Epithelial cell of esophagus (primary cell): ENCODE measurements at places on chromosomes 4 and X.

- peak; percentile 41 for DNase-seq
Observed at GRCh38 chr4:112633477-112634235, 3.1 kb downstream of the ZGRF1 start.

- no peak for DNase-seq
Observed at GRCh38 chr4:175139205-175139604, 221.0 kb downstream of the ADAM29 start.

DNA sequence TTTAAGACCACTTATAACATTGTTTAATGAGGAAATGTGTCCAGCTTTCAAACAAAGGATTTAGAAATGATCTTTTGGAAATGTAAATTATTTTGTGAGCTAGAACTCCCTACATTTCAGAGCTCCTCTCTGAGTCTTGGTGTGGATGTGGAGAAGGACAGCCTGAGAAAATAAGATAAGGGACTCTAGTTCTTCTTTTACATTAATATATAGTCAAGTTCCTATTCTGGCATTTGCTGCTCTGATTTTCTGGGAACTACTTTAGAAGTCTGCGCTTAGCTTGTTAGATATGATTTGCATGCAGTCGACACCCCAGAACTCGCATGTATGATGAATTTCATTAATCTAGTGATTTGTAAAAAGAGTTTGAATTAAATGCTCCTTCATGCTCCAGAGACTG, 45.5 kb downstream of the TSPAN7 start:
- DNase-seq, result no peak

- no peak for DNase-seq
Observed at GRCh38 chr4:70443329-70443728, 28.7 kb upstream of the MUC7 start.

GRCh38 chr4:97812768-97813167, 330.5 kb downstream of the STPG2 start:
- DNase-seq, result no peak

DNA sequence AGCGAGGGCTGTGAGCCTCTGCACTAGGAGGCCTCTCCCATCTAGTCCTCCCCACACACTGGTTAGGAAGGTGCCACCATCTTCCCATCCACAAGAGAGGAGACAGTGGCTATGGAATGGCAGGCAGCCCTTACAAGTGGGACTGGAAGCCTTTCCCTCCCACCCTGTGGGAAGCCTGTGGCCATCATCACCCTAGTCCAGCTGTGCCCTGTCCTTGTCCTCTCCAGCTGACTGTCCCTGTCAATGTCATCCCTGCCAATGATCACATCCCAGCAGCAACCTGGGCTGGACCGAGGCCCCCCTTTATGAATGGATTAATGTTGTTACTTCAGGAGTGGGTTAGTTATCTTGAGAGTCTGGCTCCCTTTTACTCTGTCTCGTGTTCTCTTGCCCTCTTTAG, 52.8 kb downstream of the NYX start:
- DNase-seq, result no peak

GRCh38 chr4:87025614-87026041, 90.8 kb downstream of the AFF1 start:
- no peak for DNase-seq

- no peak for DNase-seq
Observed at GRCh38 chr4:7430368-7430964, 4.3 kb downstream of the PSAPL1 start.

GRCh38 chr4:37188100-37188499, 56.4 kb upstream of the NWD2 start:
- no peak for DNase-seq

GRCh38 chr4:119189638-119190037, 22.9 kb upstream of the USP53 start:
- no peak for DNase-seq

DNA sequence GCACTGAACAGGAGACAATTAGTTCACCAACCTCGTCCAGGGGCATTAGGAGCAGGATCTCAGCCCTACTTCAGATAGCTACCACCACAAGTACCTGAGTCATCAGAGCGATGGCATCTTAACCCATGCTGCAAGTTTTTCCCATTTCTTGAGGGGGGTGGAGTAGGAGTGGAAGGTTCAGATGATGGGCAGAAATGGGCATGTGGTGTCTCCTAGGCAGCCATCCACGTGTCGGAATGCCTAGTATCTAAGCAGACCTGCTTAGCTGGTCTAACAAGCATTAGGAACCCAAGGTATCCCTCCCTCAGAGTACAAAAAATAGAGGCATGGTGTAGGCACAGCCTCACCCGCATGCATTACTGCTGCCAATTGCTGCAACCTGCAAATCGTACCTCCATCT, 159.1 kb upstream of the DGKK start:
- peak; percentile 84 for DNase-seq

DNA sequence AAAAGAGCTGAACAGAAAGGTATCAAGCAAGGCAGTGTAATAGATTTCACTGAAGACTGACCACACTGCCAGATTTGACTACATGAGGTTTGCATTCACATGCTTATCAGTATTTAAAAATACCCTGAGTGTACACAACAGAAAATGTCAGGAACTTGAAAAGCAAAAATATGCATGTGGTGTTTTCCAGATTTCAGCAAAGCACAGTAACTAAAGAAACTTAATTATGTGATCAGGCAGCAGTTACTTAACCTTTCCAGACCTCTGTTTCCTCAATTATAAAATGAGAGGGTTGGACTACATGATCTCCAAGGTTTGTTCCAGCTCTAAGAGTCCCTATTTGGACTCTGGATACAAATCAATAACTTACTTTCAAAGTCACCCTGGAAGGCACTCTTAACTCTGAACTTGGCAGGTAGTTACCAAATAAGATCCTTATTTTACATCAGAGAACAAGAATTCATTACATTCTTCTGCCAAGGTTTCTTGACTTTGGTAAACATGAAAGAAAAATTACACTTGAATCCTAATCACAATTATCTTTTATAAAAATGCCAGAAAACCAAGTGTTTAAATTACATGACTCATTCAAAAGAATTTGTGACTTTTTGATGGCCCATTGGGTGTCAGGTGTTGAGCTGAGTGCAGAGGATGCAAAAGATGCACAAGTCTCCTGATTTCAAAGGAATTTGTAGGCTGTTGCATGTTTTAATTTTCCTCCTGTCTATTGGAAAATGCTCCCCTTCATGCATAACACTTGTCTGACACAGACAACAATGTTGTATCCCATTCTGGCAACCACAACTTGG, 241.6 kb downstream of the MGST2 start:
- DNase-seq, result no peak

- DNase-seq, result no peak
Observed at GRCh38 chrX:121195719-121196118, 148.3 kb downstream of the GLUD2 start.

DNA sequence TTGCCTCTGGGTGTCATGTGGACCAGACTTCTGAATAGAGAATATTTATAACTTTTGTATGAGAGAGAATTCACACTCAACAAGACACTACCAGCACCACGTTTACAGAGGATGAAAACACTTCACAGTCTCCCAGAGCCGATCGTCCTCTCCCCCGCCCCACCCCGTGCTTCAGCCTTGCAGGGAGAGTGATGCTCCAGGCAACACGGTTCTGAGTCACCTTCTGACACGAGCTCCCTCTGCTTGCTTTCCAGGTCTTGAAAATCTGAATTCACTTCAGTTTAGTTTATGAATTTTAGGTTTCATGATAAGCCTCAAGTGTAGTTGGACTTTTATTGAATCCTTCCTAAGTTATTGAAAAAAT, 59.8 kb downstream of the CPLX1 start:
- peak; percentile 88 for DNase-seq

DNA sequence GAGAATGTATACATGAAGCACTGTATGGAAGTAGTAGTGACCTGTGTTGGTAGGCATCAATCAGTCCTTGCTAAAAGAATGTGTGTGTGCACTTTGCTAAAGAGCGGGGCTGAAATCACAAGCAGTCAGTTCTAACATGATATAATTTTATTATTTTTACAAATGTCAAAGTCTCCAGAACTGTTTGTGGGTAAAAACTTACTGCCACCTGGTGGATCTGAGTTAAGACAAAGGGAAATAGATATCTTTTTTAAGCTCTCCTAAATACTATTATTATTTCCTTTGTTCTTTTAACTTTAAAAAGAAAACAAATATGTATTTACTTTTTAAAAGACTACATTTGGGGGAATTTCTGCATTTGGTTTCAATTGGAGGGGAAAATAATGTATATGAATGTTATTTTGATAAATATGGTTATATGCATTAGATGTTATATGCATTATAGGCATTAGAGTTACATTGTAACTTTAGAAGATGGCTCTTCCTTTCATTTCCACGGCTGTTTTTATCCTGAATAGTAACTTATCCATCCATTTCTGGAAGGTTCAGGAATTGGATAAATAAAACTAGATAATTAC, 7.8 kb upstream of the CLOCK start:
- peak; percentile 44 for DNase-seq

GRCh38 chr4:56626963-56627362, 54.1 kb downstream of the HOPX start:
- DNase-seq, result no peak

- peak; percentile 36 for DNase-seq
Observed at GRCh38 chr4:28010577-28011240, 1150.1 kb downstream of the STIM2 start.

- DNase-seq, result no peak
Observed at GRCh38 chr4:84718699-84719098, 135.8 kb downstream of the CDS1 start.

- DNase-seq, result peak; percentile 24
Observed at GRCh38 chrX:53494436-53494835, 60.3 kb upstream of the HSD17B10 start.

GRCh38 chrX:123961268-123962005, at the start of gene STAG2:
Gene STAG2 (plus strand): TSS chrX:123961706. CDS start chrX:124022628, 60,922 bp downstream.
- peak; percentile 79 for DNase-seq

DNA sequence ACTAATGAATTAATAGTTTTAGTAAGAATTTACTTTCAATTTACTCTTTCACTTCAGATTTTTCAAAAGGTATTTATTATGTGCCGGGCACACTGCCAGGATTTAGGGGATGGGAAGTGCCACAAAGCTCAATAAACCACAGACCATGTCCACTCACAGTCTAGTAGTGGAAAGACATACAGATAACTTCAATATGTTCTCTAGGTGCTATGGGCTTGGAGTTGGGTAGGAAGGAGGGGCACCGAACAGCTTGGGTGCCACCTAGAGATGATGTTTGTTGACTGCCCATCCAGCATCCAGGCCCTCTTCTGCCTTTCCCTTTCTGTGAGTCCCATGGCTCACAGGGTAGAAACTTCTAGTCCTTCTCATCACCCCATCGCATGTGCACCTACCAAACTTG, 17.8 kb downstream of the MFAP3L start:
- no peak for DNase-seq

GRCh38 chrX:110086916-110087484, 84.1 kb downstream of the TMEM164 start:
- peak; percentile 92 for DNase-seq

- DNase-seq, result no peak
Observed at GRCh38 chrX:19860571-19860970, 26.8 kb downstream of the SH3KBP1 start.

- peak; percentile 58 for DNase-seq
Observed at GRCh38 chr4:70863099-70863790, 23.6 kb upstream of the GRSF1 start.

- DNase-seq, result no peak
Observed at GRCh38 chr4:87839592-87839946, 6.8 kb downstream of the MEPE start.

GRCh38 chr4:10200869-10201268, 84.3 kb upstream of the WDR1 start:
- DNase-seq, result no peak

DNA sequence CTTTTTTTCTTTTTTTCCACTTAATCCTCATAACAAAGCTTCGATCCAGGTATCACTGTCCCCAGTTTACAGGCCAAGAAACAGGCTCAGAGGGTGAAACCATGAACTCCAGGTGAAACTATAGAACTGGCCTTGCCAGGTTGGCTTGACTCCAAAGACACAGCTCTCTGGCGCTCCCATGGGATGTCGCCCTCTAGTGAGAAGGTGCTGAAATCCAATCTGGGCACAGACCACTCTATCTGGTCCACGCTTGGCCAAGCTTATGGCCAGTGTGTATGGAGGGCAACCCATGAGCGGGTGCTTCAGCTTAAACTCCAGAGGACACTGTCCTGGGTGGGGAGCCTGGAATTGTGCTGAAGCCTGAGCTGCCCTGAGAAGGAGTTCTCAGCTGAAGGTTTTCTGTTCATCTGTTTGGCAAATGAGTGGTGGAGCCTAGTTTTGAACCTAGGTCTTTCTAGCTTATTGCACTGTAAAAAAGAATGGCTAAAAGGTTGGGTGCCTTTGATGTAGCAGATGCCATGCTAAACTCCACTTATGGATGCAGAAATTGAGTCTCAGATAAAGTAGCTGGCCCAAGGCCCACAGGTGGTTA, 70.5 kb downstream of the SEL1L3 start:
- peak; percentile 49 for DNase-seq

DNA sequence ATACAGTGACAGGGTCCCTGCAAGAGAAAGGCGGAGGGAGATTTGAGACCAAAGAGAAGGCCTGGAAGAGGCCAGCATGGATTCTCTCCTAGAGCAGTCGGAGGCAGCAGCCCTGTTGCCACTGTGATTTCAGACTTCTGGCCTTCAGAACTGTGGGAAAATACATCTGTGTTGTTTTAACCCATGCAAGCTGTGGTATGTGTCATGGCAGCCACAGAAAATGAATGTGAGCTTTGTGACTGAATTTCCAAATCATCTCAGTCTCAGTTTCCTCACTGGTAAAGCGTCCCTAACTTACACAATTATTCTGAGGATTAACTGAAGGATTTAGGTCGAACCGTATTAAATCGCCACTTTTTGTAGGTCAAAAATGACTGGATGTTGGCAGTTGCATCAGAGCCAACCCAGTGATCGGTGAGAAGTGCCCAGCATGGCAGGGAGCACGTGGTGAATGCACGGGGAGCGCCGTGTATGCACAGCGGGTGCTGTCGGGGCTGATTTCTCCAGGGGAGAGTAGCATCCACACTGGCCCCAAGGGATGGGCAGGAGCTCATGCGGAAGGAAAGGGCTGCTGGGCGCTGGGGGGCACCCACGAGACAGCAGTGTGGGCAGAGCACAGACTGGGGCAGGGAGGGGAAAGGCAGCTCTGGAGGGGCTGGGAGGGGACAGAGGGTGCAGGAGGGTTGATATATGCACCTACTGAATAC, 23.8 kb upstream of the NSG1 start:
- no peak for DNase-seq

GRCh38 chr4:8725071-8725841, 132.7 kb downstream of the CPZ start:
- no peak for DNase-seq

DNA sequence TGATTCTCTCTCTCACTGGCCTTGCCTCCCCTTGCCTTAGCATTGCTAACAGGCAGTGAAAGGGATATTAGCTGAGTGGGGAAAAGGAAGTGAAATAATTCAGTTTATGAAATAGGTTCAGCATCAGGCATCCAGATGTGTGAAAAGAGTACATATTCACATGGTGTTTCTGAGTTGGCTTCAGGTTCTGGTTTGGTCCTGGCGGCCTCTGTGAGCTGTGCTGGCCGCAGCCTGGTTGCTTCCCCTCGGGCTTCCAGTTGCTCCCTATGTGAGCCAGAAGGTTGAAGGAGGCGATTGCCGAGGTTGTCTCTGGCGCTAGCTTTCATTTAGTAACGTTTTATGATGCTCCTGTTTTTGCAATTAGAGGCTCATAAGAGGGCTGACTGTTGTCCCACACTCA, 99.1 kb upstream of the TLR2 start:
- DNase-seq, result no peak

GRCh38 chr4:4512282-4512681, 29.6 kb downstream of the STX18 start:
- no peak for DNase-seq

- DNase-seq, result no peak
Observed at GRCh38 chr4:84750960-84751283, 168.0 kb downstream of the CDS1 start.
